Stimulated activated CD4-positive, alpha-beta T cell treated with anti-CD3 and anti-CD28 coated beads, Interleukin-1b, Interleukin-23, amount 100 ng/mL, for 1 hour (primary cell): ENCODE measurements at places on chromosomes 16 and 17.

GRCh38 chr17:74016461-74016860, 187.0 kb upstream of the RPL38 start:
- no peak for DNase-seq

- no peak for DNase-seq
Observed at GRCh38 chr17:50055055-50055425, 870 bp upstream of the ITGA3 start.

DNA sequence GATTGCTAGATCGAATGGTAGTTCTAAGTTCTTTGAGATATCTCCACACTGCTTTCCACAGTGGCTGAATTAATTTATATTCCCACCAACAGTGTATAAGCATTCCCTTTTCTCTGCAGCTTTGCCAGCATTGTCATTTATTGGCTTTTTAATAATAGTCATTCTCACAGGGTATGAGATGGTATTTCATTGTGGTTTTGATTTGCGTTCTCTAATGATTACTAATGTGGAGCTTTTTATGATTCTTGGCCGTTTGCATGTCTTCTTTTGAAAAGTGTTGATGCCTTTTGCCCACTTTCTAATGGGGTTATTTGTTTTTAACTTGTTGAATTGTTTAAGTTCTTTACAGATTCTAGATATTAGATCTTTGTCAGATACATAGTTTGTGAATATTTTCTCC, 36.5 kb upstream of the BCAS3 start:
- DNase-seq, result no peak

DNA sequence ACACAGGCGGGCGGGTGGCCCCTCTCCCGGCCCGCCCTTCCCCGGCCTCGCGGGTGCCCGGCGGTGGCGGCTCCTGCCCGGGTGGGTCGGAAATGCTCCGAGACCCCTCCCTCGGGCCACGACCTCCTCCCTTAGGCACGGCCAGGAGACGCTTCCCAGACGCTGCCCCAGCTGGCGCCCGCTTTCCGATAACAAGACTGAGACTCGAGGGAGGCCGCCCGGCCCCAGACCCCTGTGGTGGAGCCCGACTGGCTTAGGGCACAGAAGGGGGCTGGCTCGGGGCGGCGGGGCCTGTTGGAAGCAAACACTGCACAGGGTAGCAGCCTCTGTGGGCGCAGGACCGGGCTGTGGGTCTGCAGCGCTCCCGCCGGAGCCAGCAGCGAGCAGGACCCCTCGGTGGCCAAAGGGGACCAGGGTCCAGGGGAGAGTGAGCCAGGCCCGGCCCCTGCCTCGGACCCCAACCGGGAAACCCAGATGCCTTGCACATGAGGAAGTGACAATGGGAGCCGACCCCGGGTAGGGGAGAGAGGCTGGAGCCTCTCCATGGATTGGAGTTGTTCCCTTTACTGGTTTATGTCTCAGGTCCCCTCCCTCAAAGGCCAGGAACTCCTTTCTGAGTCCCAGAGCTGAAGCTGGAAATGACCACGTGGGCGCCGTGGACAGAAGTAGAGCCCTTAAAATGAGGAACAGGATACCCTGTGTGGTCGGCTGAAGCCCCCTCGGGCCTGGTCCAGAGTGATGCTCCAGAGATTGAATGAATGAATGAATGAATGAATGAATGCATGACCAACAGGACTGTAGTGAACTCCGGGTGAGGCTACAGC, 19.8 kb upstream of the ADCY7 start:
- no peak for DNase-seq

DNA sequence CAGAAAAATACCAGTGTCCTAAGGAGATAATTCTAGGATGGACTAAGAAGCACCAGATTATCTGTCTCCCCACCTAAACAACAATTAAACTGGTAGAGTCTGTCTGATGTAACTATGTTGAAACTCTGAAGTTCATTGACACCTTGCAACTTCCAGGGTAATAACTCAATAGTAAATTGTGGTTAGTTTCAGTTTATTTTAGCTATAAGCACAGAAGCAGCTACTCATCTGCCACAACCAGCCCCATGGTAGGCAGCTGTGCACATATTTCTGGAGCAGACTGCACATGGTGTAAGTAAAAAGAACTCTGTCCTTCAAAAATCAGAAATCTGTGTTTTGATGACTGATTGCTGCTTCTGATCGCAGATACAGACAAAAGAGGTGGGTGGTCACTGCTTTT, 852.1 kb downstream of the CDH11 start:
- no peak for DNase-seq

- no peak for DNase-seq
Observed at GRCh38 chr17:4742133-4742532, 2.4 kb upstream of the CXCL16 start.

- no peak for DNase-seq
Observed at GRCh38 chr16:89025636-89026035, 48.6 kb upstream of the CBFA2T3 start.

- DNase-seq, result no peak
Observed at GRCh38 chr17:66787914-66788313, 47.0 kb upstream of the CACNG5 start.

DNA sequence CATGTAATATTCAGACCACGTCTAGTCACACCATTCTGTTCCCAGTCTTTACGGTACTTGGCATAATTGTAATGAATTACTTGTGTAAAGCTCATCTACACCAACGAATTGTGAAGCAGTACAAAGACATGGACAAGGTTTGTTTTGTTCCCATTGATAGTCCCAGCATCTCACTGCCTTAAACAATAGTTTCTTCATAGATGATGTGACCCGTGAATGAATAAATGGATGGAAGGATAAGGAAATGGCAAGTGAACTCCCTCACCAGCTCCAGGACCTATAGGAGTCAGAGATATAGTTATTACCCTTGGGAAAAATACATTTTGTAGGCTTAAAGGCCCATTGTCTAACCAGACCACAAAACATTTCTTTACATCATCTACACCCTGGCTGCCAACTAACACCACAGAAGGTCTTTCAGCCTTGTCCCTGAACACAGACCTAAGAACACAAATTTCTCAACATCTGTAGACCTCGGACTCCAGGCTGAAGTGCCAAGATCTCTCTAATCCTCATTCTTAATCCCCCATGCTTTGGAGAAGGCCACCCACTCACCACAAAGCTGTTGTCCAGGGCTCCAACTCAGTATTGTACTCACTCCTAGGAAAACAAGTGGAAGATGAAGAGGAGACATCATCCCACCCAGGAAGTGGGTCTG, 38.2 kb downstream of the MAF start:
- no peak for DNase-seq

- DNase-seq, result no peak
Observed at GRCh38 chr17:50769884-50770283, 2.6 kb upstream of the ANKRD40CL start.

DNA sequence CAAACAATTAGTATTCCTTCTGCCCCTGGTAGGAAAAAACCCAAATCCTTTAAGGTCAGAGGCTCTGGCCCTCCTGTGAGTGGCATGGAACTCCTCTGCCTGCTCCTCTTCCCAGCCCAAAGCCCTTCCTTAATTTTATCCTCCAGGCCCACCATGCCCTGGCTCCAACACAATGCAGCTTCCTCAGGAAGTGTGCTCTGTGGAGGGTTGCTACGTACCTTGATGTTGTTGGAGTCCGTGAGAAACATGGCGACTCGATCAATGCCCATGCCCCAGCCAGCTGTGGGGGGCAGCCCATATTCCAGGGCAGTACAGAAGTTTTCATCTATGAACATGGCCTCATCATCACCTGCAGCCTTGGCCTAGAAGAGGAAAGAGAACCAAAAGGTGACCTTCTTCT, 5.3 kb upstream of the ADAT1 start:
- DNase-seq, result no peak

DNA sequence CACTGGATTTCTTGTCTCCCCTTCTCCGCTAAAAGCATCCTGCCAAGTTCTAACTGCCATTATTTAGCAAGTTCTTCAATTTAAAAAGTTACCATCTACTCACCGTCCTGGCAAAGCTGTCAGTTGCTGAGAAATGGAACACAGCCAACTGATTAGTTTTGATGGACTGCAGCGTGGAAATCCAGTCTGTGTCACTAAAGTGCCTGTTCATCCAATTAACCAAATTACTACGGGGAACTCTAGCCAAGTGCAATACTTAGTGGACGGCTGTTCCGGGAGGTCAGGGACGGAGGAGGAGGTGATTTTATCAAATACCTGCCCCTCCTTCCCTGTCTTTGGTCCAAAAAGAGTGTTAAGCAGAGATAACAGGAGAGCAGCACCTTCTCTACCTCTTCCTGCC, 260.7 kb downstream of the MAF start:
- DNase-seq, result no peak

DNA sequence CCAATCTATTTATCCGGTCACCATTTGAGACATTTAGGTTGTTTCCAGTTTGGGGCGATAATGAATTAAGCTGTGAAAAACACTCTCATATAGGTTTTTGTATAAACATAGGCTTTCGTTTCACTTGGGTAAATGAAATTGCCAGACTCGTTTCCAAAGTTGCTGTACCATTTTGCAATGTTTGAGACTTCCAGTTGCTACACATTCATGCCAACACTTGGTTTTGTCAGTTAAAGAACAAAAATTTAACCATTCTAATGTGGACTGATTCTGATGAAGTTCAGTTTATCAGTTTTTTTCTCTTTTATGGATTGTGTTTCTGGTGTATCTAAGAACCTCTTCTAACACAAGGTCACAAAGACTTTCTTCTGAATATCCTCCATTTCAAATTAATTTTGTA, 52.4 kb downstream of the YPEL2 start:
- no peak for DNase-seq
